ENCODE measurements at places on chromosomes 3 and 15.

GRCh38 chr3:108672701-108673100 lies 83.2 kb downstream of the DZIP3 start:
- DNase-seq: no peak

- DNase-seq: no peak
Observed at GRCh38 chr3:114103858-114104257, 47.3 kb downstream of the QTRT2 start.

DNA sequence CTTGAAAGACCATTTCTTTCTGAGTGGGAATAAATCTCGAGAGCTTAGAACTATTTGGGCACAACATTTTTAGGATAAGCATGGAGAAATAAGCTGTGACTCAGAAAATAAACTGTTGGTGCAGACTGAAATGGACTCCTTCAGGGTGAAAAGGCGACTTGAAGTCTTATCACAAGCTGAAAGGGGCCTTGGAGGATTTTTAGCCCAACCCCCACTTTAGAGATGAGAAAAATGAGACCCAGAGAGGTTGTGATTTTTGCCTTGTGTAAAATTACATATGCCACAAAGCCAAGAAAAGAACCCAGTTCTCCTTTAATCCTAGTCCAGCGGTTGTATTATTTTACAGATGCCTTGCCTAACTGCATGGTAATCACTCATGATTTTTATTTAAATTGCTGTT lies 1.5 kb downstream of the ATP1B3 start:
- no peak for DNase-seq

- no peak for DNase-seq
Observed at GRCh38 chr3:122576174-122576940, 1.1 kb upstream of the PARP15 start.
